Right ventricle myocardium inferior (tissue), 1 donor: ENCODE measurements at places on chromosomes 6 and 20. TPM values are rescaled to one million over a fixed set of nuclear protein-coding genes. Genes with fewer than 3 reads are reported as not detected.

ELOVL4 gene
- total RNA-seq, result 0.41 TPM

FAXC gene
- not detected for total RNA-seq

PDE10A gene
- total RNA-seq, result 15.7 TPM

MTFR2 gene
- total RNA-seq, result 0.32 TPM

KCNK5 gene
- total RNA-seq, result 0.60 TPM

GGTLC1 gene
- total RNA-seq, result not detected

SRF gene
- 77.6 TPM for total RNA-seq

C6orf15 gene
- total RNA-seq, result not detected

GRCh38 chr6:169172456-169172855 is 81.2 kb downstream of the THBS2 start:
- peak; percentile 58 for DNase-seq

DNA sequence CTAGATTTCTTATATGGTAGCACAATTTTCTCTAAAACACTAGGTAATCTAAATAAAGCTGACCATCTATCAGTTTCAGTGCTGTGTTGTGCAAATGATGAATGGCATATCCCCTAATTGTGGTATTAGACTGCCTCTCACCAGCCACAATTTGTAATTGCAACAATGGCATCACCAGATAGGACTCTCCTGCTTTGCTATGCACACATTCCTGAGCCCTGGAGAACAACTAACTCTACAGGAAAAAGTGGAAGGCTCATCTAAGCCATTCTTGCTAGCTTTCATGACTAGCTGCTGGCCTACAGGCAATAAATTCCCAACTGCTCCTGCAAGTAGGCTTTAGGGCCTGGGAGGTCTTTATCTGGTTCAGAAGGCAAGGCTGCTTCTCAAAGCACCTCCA is 974.1 kb downstream of the EYS start:
- no peak for DNase-seq

GRCh38 chr20:41268917-41269652 is 48.4 kb downstream of the ZHX3 start:
- no peak for DNase-seq

GRCh38 chr6:109291902-109292301 is 90.4 kb downstream of the CD164 start:
- DNase-seq, result no peak

GRCh38 chr6:166058064-166058739 is 109.4 kb downstream of the TBXT start:
- no peak for DNase-seq

DNA sequence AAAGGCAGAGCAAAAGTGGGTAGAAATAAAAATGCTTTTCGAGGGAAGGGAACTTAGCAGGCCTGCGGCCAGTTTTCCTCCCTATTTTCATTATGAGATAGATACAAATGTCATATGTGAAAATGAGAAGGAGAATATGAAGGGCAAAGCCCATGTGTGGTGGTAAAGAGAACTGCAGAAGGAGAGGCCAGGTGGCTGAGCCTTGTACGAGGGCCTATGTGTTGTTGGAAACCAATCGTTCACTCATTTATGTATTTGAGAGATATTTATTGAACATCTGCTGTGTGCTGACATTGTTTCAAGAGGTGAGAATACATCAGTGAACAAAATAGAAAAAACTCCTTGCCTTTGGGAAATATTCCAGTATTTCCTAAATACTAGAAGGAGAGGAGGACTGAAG is 147.7 kb downstream of the SH3BGRL2 start:
- DNase-seq, result no peak

- DNase-seq, result no peak
Measured at GRCh38 chr6:74997646-74998045, 208.2 kb downstream of the COL12A1 start.

DNA sequence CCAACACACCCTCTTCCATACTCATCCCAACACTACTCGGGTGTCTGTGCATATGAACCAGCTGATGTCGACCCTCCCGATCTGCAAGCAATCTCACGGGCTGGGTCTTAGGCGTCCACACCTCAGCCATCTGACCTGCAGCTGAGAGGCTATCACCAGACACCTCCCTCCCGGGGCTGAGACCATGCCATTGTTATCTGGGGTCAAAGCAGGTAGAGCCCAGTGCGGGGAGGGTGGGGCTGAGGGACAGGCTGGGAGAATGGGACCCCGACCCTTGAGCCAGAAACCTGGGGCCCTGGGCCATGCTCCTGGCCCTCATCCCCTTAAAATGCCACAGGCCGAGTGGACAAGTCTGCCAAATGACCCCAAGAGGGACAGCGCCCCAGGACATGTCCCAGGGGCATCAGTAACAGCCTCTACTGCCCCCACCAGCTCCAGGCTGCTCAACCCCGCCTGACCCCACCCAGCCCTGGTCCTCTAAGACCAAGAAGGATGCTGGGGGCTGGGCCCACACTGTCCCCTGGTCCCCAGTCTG is 146.7 kb upstream of the CST7 start:
- DNase-seq, result peak; percentile 39

DNA sequence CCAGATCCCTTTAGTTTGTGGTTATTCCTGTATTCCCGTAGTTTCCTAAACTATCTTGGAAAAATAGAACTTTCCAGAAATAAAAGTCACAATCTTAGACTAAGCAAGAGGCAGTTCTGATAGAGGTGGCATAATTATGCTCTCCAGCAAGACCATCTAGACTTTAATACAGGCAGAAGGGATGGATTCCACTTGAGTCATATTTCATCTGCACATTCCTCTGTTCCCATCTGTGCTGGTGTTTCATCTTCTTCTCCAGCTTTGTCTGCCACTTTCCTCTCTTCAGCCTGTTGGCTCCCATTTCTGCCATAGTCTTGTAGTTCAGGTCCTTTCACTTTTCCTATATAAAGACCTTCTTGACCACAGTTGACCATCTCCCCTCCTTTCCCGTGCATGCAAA is 102.9 kb downstream of the SOBP start:
- no peak for DNase-seq

GRCh38 chr20:57866250-57867106 is 156.7 kb upstream of the PMEPA1 start:
- no peak for DNase-seq

- DNase-seq, result no peak
Measured at GRCh38 chr6:136640132-136640915, 90.1 kb upstream of the MAP7 start.

GRCh38 chr6:170018422-170018935 is 267.1 kb downstream of the ERMARD start:
- DNase-seq, result no peak

- DNase-seq, result no peak
Measured at GRCh38 chr6:154661768-154662167, 71.4 kb upstream of the SCAF8 start.

GRCh38 chr6:45872827-45873365 is 142.8 kb downstream of the CLIC5 start:
- no peak for DNase-seq
